ENCODE measurements at places on chromosomes 5 and 9.

DNA sequence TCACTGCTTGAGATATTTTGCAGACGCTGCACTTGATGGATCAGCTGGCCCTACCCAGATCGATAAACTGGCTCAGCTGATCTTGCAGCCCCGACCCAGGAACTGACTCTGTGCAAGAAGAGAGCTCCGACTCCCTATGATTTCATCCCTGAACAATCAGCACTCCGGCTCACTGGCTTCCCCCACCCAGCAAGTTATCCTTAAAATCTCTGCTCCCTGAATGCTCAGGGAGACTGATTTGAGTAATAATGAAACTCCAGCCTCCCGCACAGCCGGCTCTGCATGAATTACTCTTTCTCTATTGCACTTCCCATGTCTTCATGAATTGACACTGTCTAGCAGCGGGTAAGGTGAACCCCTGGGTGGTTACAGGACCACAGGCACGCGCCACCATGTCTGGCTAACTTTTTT, 16.9 kb upstream of the NANS start:
- no peak for DNase-seq

GRCh38 chr9:116639251-116639741, 47.8 kb upstream of the TRIM32 start:
- peak; percentile 33 for DNase-seq

- DNase-seq: no peak
Observed at GRCh38 chr9:17160327-17160726, 25.5 kb downstream of the CNTLN start.

- no peak for DNase-seq
Observed at GRCh38 chr9:107215381-107215780, 67.7 kb upstream of the RAD23B start.

- DNase-seq: no peak
Observed at GRCh38 chr5:122102825-122103224, 24.8 kb upstream of the LOX start.

GRCh38 chr9:84357275-84357674, 16.7 kb upstream of the SLC28A3 start:
- no peak for DNase-seq

Measured in SK-N-SH (cell line).